HCT116 (cell line): ENCODE measurements at places on chromosomes 4 and X. TPM values are rescaled to one million over a fixed set of nuclear protein-coding genes. Genes with fewer than 3 reads are reported as not detected.

DNA sequence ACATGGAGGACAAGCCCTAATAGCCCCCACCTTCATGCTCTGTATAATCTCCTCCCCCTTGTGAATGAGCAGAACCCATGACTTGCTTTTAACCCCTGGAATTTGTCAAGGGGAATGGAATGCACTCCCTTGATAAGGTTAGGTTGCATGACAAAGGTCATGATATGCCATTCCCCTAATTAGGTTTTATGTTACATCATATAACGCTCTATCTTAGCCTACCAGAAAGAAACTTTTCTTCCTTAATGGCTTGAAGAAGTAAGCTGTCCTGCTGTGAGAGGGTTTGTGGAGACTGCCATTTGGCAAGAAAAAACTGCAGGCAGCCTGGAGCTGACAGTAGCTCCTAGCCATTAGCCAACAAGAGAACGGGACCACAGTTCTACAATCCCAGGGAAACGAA lies 399.8 kb upstream of the MAD2L1 start:
- no peaks in the 10 kb centered on the region for H3K4me1 ChIP-seq
- no peak overlapping the region for H3K4me3 ChIP-seq
- no peak overlapping the region for H3K27ac ChIP-seq
- no peaks in the 10 kb centered on the region for H3K36me3 ChIP-seq
- H3K27me3 ChIP-seq: no peaks in the 10 kb centered on the region
- no peak for DNase-seq

DNA sequence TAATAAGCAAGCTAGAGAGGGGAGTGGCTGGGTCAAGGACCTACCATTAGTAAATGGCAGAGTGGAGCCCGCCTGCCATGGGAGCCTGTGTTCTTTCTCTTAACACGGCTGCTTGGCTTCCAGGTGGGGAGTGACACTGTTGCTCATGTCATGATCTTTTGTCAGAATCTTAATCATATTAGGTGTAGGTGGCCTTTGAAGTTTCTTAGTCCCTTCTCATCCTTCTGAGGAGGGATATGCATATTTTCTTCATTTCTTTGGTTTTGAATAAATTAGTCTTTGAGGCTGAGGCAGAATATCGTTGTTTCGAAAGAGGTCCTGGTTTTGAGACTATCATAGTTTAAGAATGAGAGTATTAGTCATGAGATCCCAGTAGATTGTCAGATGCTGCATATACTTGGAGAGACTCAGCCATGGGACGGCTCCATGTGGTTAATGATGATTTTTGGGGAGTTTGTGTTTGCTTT lies 28.9 kb downstream of the SNX25 start:
- H3K36me3 ChIP-seq: no peaks in the 10 kb centered on the region
- H3K4me1 ChIP-seq: peaks cover 11% of the 10 kb centered on the region
- H3K27me3 ChIP-seq: no peaks in the 10 kb centered on the region

- peak overlapping the region; percentile 47 for H3K4me3 ChIP-seq
- H3K4me1 ChIP-seq: peaks cover 6% of the 10 kb centered on the region; the same call in 1 of the 2 replicates
- DNase-seq: peak; percentile 81
- peak overlapping the region; percentile 54 for H3K27ac ChIP-seq
These were observed 53.9 kb upstream of the PDLIM3 start for GRCh38 chr4:185589067-185589836.

DNA sequence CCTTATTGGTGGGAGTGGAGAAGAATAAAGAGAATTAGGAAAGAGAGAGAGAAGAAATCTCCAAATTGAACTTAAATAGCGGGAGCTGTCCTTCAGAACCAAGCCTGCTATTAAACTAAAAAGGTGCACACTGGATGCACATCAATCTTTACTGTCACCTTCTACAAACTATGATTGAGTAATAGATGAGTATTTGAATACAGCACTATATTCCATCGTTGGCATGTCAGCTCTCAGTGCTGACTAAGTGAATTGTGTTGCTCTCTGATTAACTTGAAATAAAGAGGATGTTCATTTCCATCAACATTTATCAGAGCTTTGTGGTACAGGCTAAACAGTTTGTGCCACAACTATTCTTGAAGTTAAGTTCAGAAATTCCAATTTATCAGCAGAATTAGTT lies 143.7 kb upstream of the PABPC4L start:
- DNase-seq: no peak
- H3K36me3 ChIP-seq: no peaks in the 10 kb centered on the region
- no peaks in the 10 kb centered on the region for H3K4me1 ChIP-seq
- no peak overlapping the region for H3K4me3 ChIP-seq

DNA sequence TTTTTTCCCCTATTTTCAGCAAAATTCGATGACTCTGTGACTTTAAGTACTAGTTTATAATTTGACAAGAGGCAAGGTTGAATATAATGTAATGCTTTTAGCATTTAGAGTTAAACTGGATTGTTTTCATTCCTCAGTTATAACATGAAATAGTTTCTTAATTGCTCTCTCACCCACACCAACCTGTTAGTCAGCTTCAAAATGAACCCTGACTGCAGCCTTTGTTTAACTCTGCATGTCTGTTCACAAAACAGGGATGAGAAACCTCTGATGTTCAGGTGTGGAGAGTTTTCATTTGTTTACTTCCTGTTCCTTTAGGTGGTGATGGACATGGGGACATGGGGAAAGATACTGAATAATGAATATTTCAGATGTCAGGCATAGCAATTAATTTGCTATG lies 49.9 kb upstream of the MND1 start:
- H3K4me1 ChIP-seq: no peaks in the 10 kb centered on the region
- H3K36me3 ChIP-seq: no peaks in the 10 kb centered on the region
- DNase-seq: no peak
- no peak overlapping the region for H3K27ac ChIP-seq

GRCh38 chr4:55554453-55555030 lies 7.8 kb upstream of the CLOCK start:
- no peak overlapping the region for H3K4me3 ChIP-seq
- DNase-seq: peak; percentile 36
- no peak overlapping the region for H3K27ac ChIP-seq
- no peaks in the 10 kb centered on the region for H3K36me3 ChIP-seq

- DNase-seq: no peak
- no peaks in the 10 kb centered on the region for H3K4me1 ChIP-seq
- no peak within 1 kb of the TSS for H3K4me3 ChIP-seq
These were observed at the start of gene PCDH10 for GRCh38 chr4:133148690-133149363. Gene PCDH10, plus strand, starts transcription at chr4:133149294. Its CDS starts 847 bp downstream, at chr4:133150141.

- no peak for DNase-seq
- no peak overlapping the region for H3K4me3 ChIP-seq
- H3K27me3 ChIP-seq: no peaks in the 10 kb centered on the region
- H3K27ac ChIP-seq: no peak overlapping the region
- H3K36me3 ChIP-seq: no peaks in the 10 kb centered on the region
These were observed 121.1 kb downstream of the REPS2 start for GRCh38 chrX:17067534-17067933.

GRCh38 chr4:41137879-41138278 lies 76.5 kb downstream of the APBB2 start:
- no peak overlapping the region for H3K27ac ChIP-seq
- H3K4me1 ChIP-seq: peaks cover 55% of the 10 kb centered on the region
- no peak for DNase-seq
- H3K36me3 ChIP-seq: peaks cover 9% of the 10 kb centered on the region; the same call in 1 of the 2 replicates

- H3K27me3 ChIP-seq: no peaks in the 10 kb centered on the region
- no peak overlapping the region for H3K4me3 ChIP-seq
- no peak overlapping the region for H3K27ac ChIP-seq
- no peaks in the 10 kb centered on the region for H3K36me3 ChIP-seq
- DNase-seq: no peak
These were observed 22.9 kb upstream of the FRMPD4 start for GRCh38 chrX:12115377-12115776.

BST1 gene
- total RNA-seq: 0.44 TPM

TKTL2 gene
- total RNA-seq: not detected

TMEM31 gene
- total RNA-seq: not detected

TLR1 gene
- 1.4 TPM for total RNA-seq

CT45A3 gene
- total RNA-seq: 0.30 TPM

MAGEA2B gene
- 21.8 TPM for total RNA-seq
